ENCODE measurements at places on chromosomes 1 and 21.
A peak's percentile ranks its signal among the peaks of the same experiment; 100 is the strongest.

DNA sequence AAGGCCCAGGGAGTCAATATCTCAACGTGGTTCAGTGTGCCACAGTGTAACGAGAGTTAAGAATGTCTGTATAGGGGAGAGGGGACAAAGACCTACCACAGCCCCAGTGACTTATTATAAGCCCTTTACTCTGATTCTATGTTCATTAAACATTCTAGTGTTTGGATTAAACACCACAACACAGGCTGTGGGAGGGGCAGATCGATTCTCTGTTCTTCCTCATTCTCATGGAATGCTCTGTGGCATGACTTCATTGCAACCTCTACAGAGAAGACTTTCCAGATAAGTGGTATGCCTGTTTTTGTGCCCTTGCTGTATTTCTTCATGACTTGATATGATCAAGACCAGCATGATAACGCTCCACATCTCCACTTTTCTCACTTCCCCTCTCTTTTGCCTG, 39.0 kb upstream of the CD5L start:
- DNase-seq: peak; percentile 6

DNA sequence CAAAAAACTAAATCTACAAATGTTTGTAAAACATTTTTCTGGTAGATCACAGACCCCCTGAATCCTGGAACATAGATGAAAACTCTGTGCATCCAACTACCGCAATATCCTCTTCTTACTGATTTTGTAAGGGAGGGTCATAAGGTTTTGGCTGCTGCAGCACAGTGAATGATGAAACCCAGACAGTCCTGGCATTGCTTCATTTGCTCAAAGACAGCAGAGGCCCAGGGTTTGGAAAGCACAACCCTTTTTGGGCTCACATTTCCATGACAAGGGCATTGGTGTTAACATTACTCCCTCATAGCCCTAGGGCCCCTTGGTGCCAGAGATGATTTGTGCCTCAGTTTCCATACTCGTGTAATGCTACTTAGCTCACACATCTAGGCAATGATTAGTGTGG, 51.2 kb downstream of the PLXNA2 start:
- peak; percentile 70 for DNase-seq

DNA sequence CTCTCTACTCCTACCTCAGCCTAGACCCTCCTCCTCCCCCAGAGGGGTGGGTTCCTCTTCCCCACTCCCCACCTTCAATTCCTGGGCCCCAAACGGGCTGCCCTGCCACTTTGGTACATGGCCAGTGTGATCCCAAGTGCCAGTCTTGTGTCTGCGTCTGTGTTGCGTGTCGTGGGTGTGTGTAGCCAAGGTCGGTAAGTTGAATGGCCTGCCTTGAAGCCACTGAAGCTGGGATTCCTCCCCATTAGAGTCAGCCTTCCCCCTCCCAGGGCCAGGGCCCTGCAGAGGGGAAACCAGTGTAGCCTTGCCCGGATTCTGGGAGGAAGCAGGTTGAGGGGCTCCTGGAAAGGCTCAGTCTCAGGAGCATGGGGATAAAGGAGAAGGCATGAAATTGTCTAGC, 21.6 kb upstream of the VPS13D start:
- no peak for DNase-seq

GRCh38 chr1:53438427-53439336, 20.5 kb upstream of the DMRTB1 start:
- DNase-seq: no peak

DNA sequence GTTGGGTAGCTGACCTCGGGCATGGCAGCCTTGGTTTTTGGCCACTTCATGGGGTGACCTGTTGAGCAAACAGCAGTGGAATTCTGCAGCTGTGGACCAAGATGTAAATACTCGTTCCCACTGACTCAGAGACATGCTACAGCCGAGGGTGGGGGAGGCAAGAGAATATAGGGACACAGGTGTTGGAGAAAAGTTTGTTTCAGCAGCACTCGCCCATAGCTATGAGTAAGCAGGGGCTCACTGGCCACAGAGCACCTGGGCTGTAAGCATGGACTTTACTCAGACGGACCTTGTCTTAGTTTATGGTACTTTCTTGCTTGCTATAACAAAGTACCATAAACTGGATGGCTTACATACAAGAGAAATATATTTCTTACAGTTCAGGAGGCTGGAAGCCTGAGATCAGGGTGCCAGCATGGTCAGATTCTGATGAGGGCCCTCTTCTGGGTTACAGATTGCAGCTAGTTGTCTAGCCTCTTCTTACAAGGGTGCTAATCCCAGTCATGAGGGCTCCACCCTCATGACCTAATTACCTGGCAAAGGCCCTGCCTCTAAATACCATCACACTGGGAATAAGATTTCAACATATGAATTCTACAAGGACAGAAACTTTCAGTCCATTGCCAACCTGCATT, 437.2 kb upstream of the DAB1 start:
- no peak for DNase-seq

- peak; percentile 91 for DNase-seq
These were observed 148.4 kb downstream of the GPATCH2 start for GRCh38 chr1:217482356-217483102.

- DNase-seq: no peak
These were observed 6.0 kb upstream of the SLC27A3 start for GRCh38 chr1:153769221-153769620.

DNA sequence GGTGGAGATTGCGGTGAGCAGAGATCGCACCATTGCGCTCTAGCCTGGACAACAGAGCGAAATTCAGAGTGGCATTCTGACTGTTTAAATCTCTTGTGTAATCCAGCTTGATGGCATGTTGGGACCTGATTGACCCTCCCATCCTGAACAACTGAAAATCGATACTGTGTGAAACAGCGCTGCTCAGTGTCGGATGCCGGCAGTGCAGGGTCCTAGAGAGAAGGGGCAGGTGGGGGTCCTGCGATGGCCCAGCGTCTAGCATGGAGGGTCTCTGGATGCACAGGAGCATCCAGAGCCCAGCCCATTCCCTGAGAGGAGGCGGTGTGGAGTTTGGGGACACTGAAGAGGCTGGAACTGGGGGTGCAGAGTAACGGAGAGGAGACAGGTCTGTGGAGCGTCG, 15.8 kb downstream of the AGT start:
- no peak for DNase-seq

GRCh38 chr1:29820401-29820800, 584.1 kb downstream of the PTPRU start:
- no peak for DNase-seq

DNA sequence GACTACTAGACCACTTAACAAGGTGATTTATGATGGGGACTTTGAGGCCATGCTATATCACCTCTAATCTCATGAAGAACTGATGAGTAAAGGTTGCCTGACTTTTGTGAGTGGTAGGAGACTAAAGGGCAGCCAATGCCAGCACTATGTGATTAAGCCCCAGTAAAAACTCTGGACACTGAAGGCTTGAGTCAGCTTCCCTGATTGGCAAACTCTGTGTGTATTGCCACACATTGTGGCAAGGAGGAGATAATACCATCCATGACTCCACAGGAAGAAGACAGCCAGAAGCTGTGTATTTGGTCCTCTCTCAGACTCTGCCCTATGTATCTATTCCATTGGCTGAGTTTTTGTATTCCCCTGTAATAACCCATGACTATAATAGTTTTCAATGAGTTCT, 413.3 kb upstream of the ZRANB2 start:
- peak; percentile 74 for DNase-seq

DNA sequence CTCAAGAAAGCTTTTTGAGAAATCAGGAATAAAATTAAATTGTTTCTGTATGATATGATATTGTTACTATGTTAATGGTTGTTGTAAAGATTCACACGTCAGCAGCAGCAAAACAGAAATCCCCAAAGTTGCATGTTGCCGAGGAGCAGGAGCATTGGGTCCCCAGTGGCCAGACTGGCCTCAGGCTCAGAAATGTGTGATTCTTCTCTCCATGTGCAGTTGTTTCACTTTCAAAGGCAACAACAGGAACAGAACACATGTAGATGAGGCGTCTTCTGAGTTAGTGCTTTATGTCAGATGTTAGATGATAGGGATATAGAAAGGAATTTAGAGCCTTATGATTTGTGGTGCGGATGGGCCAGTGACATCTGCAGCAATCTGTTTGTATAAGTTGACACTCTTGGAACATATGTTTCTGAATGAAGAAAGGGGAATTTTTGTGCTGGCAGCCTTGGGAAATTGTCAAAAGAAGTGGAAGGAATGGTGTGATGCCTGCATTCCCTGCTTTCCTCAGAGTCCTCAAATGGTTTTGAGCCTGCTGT, 2.1 kb upstream of the TTLL7 start:
- no peak for DNase-seq

GRCh38 chr1:213251972-213252371, 200.9 kb downstream of the RPS6KC1 start:
- DNase-seq: peak; percentile 1

DNA sequence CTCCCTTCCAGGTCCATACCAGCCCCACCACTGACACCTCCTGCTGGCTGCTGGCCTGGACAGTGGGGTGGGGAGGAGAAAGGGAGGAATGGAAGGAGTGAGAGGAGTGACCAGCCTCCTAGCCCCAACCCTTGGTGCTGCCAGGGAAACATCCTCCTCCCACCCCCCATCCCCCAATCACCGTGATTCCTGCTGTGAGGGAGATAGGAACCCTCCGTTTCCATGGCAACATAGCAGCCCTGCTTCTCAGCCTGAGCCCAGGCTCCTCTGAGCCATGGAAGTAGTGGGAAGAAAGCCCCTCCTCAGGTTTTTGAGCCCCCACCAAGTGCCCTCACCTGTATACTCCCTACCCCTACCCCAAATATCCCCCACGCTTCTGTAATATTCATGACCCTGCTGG, 44.4 kb upstream of the SCMH1 start:
- DNase-seq: no peak

DNA sequence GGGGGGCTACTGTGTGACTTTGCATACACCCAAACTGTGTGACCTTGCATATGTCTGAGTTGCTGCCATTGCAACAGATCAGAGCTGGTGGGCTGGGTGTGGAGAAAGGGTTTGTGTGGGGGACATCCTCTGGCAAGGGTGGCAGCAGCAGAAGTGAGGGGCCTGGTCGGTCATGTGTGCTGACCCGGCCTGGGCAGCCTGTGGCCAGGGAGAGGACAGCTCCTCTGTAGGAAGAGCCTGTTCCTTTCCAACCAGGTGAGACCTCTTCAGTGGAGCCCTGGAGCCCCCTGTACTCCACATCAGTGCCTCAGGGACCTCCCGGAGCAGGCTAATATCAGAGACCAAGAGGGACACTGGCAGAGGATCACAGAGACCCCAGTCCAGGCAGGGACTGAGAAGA, 8.3 kb downstream of the PCSK9 start:
- DNase-seq: no peak

- no peak for DNase-seq
These were observed 25.2 kb downstream of the CA6 start for GRCh38 chr1:8970870-8971337.

DNA sequence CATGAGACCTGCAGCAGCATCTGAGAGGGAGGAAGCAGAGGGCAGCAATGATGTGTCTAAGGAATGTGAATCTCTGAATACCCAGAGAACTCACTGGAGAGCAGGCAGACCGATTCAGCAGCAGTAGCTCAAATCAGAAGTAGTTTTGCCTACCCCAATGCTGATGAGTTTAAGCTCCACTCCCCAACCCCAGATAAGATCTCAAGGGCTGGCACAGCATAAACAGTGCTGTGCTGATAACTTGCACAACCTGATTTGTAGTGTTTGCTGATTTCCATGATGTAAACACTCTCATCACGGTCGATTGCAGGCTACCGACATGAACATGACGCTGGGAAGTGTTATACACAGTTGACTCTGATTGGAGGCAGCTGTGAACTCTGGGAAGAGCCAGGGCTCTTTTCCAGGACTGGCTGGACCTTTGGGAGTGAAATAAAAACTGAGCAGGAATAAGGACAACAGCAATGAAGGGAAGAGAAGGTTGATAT, 11.2 kb upstream of the HMGCS2 start:
- peak; percentile 67 for DNase-seq

- DNase-seq: no peak
These were observed 188.6 kb downstream of the DSCAM start for GRCh38 chr21:40658311-40658710.

DNA sequence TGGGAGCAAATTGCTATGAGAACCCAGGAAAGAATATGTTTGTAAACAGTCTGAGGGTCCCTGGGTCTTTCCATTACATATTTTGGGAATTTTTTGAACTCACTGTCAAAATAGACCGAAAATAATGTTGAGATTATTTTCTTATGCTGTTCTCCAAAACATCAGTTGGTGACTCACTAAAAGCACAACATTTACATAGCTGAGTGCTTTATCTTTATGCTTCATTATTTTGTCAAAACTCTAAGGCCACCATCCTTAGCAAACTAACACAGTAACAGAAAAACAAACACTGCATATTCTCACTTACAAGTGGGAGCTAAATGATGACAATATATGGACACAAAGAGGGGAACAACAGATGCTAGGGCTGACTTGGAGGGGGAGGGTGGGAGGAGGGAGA, 459.3 kb downstream of the ADGRL2 start:
- DNase-seq: no peak

- DNase-seq: peak; percentile 78
These were observed 20.1 kb upstream of the S100A10 start for GRCh38 chr1:152013664-152014237.

DNA sequence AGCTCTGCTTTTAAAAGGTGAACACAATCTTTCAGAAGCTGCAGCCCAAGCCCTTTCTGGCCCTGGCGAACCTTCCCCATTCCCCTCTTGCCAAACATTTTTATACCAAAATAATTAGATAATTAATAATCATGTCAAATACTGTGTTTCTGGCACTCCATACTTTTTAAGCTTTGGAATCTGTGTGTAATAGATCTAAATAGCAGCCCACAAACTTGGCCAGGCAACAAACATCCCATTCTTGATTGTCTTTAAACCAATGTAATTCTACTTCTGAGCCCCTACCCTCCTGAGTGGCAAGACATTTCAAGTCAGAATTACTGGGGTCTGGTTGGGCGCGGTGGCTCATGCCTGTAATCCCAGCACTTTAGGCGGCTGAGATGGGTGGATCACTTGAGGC, 137.7 kb downstream of the NAV1 start:
- DNase-seq: no peak

- DNase-seq: peak; percentile 69
These were observed 19.7 kb upstream of the CAPZB start for GRCh38 chr1:19504796-19505692.

GRCh38 chr1:159962176-159962575, 8.1 kb upstream of the SLAMF9 start:
- DNase-seq: no peak

- DNase-seq: no peak
These were observed 538.9 kb downstream of the NPHP4 start for GRCh38 chr1:5453347-5453746.

DNA sequence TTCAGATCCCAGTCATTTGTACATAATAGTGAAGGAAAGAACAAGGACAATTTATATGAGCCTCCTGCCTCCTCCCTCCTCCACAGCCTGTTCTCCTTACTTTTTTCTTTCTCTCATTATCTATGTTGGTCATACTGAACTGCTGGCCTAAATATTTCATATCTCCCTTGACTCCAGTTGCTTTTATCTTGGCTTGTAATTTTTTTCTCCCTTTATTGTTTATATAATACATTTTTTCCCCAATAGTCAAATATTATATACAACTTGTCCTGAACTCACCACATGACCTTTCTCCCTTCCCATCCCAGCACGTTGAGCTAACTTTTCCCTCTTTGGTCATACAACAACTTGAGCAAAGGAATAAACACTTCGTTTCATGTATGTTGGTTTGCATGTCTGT, 752.1 kb downstream of the LTN1 start:
- DNase-seq: no peak

GRCh38 chr1:200042552-200043335, 15.2 kb downstream of the NR5A2 start:
- DNase-seq: peak; percentile 41

- no peak for DNase-seq
These were observed 87.7 kb upstream of the GADD45A start for GRCh38 chr1:67597336-67597735.

GRCh38 chr1:210645582-210646257, 317.0 kb downstream of the HHAT start:
- DNase-seq: no peak

GRCh38 chr1:57866998-57867397, 443.1 kb upstream of the DAB1 start:
- no peak for DNase-seq
